Frontal cortex (tissue), 4 donors: ENCODE measurements at places on chromosomes 12 and 14. TPM values are rescaled to one million over a fixed set of nuclear protein-coding genes. Genes with fewer than 3 reads are reported as not detected.

The PLEKHA5 gene
- total RNA-seq: 69.7 TPM

GRCh38 chr14:20494935-20495766, 10.2 kb upstream of the RNASE10 start:
- DNase-seq: no peak

DNA sequence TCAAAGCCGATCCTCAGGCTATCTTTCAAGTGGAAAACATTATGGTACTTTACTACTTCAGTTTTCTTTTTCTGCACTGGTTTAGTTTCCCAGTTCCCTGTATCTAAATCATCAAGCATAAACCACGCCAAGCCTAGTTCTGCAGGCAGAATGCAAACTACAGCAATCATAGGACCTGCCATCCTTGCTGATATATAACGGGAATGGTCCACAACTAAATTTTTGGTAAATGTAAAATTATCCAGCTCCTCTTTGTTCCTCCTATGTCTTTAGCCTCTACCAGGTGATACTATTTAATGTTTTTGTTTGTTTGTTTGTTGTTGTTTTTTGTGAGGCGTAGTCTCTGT, 19.3 kb upstream of the PALS1 start:
- DNase-seq: no peak

DNA sequence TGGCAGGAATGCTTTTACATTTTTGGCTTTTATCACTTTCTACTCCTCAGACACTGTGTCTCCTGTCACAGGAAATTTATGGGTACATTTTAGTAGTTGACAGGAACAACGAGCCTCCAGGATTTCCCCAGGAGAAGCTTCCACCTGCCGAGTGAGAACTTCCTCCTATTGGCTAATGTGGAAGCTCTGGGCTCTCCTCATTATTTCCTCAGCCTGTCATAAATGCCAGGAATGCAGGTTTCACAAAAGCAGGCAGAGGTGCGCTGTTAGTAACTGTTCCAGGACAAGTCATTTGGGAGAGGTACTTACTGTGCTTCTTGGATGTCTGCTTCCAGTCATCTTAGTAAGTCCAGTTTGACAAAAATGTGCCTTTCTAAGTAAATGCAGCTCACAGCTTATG, 19.1 kb upstream of the DCP1B start:
- DNase-seq: no peak
